Heart left ventricle (tissue), 16 donors: ENCODE measurements at places on chromosomes 7 and 10. TPM values are rescaled to one million over a fixed set of nuclear protein-coding genes. Genes with fewer than 3 reads are reported as not detected.

- DNase-seq, result no peak
These were observed 244.3 kb downstream of the MTERF1 start for GRCh38 chr7:91636129-91636724.

The CNTNAP2 gene
- 0.01 TPM for polyA plus RNA-seq

DNA sequence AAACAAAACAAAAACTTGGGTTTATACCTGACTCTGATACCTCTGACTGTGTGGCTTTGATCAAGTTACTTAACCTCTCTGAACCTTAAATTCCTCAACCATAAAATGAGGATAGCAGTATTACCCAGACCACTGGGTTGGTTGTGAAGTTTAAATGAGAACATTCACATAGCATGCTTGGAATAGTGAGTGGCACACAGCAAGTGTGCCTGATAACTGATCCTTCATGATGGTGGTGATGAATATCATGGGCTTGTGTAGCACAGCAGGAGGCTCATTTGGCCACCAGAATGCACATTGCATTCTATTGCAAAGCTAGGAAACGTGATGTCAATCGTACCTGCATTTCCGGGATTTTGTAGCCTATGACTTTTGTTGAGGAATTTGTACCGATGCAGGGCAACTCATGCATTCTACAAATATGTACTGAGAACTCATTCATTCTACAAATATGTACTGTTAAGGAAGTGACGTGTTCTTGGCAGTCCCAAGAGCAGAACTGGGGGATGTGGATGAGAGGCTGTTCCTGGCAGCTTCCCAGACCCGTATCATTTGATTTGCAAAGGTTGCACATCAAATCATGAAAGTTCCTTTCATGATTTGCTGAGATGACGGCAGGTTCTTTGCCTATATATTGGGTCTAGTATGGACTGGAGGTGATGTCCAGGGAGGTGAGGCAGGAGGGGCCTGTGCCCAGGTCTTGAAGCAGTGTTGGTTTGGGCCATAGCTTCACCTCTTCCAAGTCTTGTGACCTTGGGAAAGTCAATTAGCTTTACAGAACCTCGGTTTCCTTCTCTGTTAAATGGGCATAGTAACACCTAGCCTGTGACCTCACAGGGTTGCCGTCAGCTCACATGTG lies 94.6 kb upstream of the SMNDC1 start:
- DNase-seq, result peak; percentile 33

The VDAC2 gene
- polyA plus RNA-seq, result 515 TPM

GRCh38 chr10:17766731-17767130 lies 14.7 kb downstream of the TMEM236 start:
- DNase-seq, result no peak

DNA sequence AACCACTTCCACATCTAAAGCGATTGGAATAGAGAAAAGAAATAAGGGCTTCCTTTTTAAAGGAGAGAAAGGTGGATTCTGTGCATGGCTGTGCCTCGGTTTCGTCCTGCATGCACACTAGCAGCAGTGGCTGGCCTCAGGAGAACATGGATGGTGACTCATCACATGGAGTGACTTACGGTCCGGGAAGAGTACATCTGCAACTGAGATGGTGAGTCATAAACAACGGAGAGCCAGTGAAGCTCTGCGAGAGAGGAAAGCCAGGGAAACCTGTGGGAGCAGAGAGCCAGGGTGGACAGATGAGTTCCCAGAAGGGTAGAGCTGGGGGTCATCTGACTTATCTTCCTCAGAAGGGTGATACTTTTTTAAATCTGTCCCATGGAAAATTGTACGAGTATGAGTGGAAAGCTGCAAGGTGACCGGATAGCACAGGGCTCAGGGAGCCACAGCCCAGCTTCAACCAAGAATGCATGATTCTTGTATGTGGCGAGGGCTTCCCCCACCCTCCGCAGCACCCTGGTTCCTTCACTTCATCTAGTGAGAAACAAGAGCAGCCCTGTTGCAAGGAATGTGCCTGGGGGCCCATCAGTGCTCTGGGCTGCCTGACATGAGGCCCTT lies 259.1 kb downstream of the KLF6 start:
- DNase-seq, result peak; percentile 42

The RAMP3 gene
- polyA plus RNA-seq, result 43.2 TPM

DNA sequence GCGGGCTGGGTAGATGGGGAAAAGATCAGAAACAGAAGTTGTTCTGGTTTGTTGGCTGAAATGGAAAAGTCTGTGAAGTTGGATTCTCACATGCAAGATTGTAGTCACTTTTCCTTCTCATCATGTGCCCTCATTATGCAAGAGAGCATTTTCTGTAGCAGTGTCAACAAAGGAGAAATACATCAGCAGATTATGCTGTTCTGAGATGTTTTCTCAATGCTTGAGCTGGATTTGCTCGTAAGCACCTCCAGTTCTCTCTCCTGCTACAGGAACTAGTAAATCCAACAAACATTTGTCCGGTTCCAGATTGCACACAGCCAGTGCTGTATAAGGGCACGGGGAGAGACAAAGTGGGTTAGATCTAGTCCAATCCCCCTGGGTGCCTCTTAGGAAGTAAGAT lies 90.0 kb downstream of the GATA3 start:
- no peak for DNase-seq

The MAGI2 gene
- polyA plus RNA-seq, result 1.1 TPM

DNA sequence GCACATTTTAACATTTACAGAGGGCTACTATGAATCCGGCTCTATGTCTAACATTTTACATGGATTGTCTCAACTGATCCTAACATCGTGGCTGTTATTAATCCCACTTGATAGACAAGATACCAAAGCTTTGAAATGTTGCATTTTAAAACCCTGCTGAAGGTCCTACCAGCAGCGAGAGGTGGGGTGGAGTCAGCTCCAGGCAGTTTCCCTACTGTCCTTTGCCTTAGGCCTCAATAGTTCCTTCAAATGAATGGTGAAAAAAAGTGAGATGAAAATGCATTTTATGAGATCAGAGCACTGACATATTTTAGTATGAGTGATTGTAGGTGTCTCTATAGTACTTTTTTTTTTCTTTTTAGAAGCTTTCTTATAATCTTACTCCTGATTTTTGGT lies 26.6 kb downstream of the BAIAP2L1 start:
- no peak for DNase-seq

- DNase-seq, result peak; percentile 89
These were observed 672 bp downstream of the LCOR start for GRCh38 chr10:96832721-96833219.

DNA sequence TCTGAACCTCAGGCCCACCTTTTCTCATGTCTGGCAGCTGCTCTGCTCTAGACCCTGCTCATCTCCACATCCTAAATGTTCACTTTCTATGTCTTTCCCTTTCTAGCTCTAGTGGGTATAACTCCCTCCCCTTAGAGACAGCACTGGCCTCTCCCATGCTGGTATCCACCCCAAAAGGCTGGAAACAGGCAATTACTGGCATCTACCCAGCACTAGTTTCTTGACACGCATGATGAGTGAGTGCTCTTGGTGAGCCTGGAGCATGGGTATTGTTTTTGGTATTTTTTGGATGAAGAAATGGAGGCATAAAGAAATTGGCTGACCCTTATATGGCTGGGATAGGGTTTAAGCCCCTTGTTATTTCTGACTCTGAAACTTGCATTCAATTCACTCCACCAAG lies 156.0 kb downstream of the EGFR start:
- no peak for DNase-seq

The MPLKIP gene
- 23.8 TPM for polyA plus RNA-seq

GRCh38 chr10:81002382-81002781 lies 464.7 kb downstream of the SH2D4B start:
- no peak for DNase-seq

- no peak for DNase-seq
These were observed 269.2 kb downstream of the BAMBI start for GRCh38 chr10:28946479-28946878.

DNA sequence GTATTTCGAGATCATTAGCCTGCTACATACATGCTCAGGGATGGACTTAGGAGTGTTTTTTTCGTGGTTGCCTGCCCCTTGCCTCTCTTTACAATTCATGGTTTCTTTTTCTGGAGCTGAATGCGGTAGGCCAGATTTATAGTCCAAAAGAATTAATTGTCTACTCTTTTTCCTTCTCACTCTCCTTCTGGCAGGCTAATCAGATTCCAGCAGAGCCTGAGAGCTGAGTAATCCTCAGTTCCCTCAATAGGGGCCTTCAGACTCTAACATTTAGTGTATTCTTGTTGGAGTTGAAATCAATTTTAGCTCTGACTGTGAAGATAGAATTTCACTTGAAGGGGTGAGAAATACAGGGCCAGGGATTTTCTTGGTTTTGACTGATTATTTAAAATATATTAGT lies 16.4 kb downstream of the SORCS3 start:
- DNase-seq, result no peak

- DNase-seq, result no peak
These were observed 29.7 kb downstream of the NUB1 start for GRCh38 chr7:151371266-151371665.

GRCh38 chr7:108308903-108309302 lies 147.3 kb downstream of the NRCAM start:
- DNase-seq, result no peak

DNA sequence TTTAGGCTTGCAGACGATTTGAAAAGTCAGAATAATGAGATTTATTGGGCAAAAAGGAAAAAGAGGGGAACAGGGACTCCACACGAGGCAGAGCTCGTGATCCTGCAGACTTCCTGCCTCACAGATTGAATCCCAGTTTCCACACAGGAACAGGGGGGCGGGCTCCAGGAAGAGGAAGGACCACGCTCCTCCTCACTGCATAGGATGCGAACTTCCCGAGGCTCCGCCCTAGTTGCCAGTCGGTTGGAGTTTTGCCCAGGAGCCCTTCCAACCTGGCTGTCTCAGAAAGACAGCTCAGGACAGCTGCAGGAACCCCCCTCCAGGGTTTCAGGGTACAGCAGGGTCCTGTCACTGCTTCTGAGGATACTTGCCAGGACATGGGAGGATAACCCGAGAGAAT lies 488.3 kb upstream of the ADARB2 start:
- no peak for DNase-seq
